ENCODE measurements at places on chromosomes 16 and 17.

GRCh38 chr16:25523183-25523582 is 168.6 kb upstream of the HS3ST4 start:
- DNase-seq: no peak

- DNase-seq: no peak
Measured at GRCh38 chr17:17738901-17739300, 57.6 kb downstream of the RAI1 start.

DNA sequence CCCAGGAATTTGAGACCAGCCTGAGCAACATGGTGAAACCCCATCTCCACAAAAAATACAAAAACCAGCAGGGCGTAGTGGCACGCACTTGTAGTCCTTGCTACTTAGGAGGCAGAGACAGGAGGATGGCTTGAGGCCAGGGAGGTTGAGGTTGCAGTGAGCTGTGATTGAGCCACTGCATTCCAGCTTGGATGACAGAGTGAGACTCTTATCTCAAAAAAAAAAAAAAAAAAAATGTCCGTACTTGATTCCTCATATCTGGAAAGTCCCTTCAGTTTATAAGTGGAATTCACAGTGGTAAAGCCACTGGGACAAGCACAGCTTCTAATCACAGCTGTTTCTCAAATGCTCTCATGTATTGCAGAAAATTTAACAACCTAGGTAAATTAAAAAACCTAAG is 78.6 kb upstream of the CREBBP start:
- DNase-seq: no peak

- no peak for DNase-seq
Measured at GRCh38 chr17:78817123-78817522, 23.5 kb downstream of the USP36 start.

DNA sequence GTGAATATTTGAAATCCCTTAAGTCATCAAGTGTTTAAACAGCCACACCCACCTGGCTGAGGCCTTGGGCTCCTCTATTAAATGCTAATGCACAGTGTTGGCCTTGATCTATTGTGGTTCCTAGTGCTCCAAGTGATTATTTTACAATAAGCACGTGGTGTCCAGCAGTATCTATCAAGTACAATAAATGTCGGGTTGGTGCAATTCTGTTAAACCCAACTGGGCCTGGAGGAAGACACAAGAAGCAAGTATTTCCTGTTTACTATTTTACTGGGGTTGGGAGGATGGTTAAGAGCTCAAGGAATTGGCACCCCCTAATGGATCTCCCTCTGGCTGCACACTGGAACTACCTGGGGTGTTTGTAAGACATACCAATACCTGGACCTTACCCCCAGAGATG is 72.1 kb upstream of the HNF1B start:
- DNase-seq: no peak

- no peak for DNase-seq
Measured at GRCh38 chr16:65118871-65119270, 3.0 kb downstream of the CDH11 start.

GRCh38 chr16:57007530-57007929 is 18.2 kb downstream of the NLRC5 start:
- DNase-seq: no peak

- DNase-seq: no peak
Measured at GRCh38 chr17:13403982-13404946, 197.5 kb downstream of the HS3ST3A1 start.

DNA sequence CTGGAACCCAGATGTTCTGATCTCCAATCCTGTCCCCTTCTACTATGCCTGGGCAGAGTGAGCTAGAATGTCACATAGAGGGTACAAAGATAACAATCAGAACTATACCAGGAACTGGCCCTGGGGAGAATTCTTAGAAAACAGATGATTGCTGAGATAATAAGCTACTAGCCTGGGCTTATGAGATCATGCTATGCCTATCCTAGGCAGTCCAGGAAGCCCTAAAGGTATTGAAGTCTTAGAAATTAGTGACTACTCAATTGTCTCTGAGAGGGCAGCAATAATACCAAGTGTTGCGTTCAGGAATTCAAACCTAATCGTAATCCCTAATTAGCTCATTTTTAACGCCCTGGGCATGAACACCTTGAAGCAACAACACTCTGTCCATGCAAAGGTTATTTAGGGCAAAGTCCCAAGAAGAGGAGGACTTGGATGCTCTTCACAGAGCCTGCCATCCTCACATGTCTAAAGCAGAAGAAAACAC is 77.1 kb downstream of the MMD start:
- no peak for DNase-seq

Data from activated naive CD4-positive, alpha-beta T cell (primary cell).